ENCODE measurements at places on chromosomes 2 and 18.

DNA sequence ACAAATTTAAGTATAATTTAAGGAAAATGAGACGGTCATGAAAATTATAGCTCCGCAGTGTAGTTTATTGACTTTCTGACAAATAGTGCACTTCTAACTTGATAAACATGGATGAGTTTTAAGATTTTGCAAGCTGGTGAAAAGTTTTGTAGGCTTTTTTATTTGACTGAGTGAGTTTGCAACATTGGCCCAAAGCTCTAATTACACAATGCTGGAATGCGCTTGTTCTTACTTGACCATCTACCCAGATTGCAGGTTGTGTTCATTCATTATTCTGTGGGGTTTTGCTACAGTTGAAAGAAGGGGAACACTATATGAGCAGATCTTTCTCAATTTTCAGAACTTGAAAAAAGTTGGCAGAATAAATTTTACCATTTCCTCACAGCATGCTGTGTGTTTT is 13.5 kb downstream of the SPOPL start:
- DNase-seq: no peak

DNA sequence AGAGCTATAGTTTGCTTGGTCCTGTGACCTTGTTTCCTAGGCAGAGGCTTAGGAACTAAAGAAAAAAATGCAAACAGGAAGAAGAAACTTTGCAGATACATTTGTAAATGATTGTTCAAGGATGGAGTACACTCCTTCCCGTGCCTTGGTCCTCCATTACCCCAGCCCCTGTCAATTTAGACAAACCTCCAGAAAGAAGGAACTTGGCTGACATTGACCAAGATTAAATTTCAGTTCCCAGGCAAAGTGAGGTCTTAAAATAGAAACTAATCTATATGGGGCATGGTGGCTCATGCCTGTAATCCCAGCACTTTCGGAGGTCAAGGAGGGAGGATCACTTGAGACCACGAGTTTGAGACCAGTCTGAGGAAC is 179.9 kb upstream of the FN1 start:
- no peak for DNase-seq

- DNase-seq: peak; percentile 59
Measured at GRCh38 chr18:45978084-45978483, 11.0 kb upstream of the EPG5 start.

GRCh38 chr18:79870301-79871025 is 72.7 kb downstream of the KCNG2 start:
- DNase-seq: no peak

DNA sequence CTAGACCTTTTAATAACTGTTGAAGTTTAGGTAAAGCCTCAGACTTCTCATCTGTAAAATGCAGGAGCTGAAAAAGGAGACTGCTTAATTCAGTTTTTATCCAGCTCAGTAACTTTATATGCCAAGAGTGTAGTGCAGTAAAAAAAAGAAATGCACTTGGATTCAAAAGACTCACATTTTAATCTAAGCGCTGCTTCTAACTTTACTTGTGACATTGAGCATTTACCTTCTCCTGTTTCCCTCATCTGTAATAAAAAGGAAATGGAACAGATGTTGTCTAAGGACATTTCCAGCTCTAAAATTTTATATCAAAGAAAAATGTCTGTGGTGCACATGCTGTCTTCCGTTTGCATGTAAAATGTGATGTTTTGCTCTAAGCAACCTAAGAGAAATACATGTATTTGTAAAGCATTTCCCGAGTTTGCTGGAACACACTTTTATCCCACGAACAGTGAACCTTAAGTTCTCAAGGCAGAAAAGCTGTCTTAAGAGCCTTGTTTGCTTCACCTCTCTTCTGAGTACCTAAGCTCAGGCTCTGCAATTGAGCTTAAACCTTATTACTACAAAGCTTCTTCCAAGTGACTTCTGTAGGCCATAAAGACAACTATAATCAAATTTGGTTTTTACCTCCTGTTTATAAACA is 24.2 kb upstream of the TANK start:
- no peak for DNase-seq

GRCh38 chr18:13524811-13525210 is 201.5 kb downstream of the FAM210A start:
- DNase-seq: no peak

- no peak for DNase-seq
Measured at GRCh38 chr2:126916744-126917143, 18.1 kb downstream of the TEX51 start.

DNA sequence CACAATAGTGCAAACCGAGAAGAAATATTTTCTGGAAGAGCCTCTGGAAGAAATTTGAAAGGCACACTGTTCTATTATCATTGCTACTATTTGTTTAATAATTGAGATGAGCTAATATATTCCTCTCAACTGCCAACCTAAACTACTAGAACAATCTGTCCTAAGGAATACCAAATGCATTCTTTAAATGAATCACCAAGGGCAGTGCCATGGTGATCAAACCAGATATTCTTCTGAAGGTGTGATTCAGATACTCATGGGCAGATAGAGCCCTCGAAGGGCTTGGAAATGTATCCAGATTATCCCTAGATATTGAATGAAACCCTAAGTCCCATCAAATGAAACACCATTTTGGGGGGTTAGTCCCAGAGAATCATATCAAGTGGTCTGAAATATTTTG is 76.6 kb downstream of the FIGN start:
- DNase-seq: no peak

DNA sequence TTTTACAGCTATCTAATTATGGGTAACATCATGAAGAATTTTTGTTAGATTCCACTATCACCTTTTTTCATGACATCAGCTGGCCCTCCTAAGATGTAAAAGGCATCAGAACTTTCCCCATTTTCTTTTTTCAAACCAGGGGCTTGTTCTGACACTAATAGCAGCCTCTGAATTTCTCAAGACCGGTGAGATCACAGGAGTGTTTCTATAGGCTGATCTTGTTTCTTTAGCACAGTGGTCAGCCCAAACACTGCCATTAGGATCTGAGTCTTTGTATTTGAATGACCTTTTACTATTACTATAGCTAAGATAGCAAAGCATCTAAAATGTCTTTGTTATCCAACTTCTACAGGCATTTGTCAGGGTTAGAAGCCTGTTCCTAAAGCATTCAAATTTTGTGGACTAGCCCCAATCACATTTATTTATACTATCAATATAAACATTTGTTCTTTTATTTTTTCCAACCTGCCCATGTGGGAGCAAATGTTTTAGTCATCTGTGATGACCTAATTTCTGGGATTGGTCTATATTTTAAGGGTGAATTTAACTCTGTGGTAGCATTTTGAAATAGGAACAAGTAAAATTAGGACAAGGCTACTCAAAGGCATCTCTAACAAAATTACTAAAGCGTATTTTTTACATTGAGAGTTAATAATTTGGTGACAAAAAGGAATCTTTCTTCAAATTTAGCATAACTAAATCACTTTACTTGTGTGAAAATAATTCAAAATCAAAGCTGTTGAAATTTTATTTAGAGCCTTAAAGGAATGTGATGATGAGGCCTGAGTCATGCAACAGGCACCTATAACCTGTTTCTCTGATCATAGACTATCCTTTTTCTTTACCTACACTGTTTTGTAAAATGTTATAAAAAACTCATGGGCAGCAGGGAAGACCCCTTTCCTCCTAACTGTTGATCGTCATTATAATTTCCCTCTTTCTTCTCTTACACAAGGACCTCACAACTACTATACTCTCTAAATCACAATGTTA is 39.3 kb downstream of the ZAP70 start:
- no peak for DNase-seq

DNA sequence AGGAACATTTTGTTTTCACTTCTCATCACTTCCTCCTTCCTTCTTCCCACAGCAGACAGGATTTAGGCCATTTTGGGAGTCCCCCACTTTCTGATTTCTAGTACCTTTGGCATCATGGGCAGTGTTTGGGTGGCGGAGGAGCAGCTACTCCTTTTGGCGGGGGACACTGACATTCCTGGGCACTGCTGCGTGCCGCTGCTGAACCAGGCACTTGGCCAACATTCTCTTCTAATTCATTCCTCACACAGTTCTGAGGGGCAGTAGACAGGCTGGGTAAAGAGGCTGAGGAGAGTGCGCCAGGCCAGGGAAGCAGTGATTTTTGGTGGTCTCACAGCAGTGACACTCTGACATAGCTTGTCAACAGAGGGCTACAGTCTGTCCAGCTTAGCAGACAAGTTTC is 270.2 kb downstream of the LOXHD1 start:
- DNase-seq: no peak

- no peak for DNase-seq
Measured at GRCh38 chr2:37868866-37869265, 56.2 kb upstream of the RMDN2 start.

GRCh38 chr2:9089831-9090230 is 86.3 kb upstream of the MBOAT2 start:
- DNase-seq: no peak

GRCh38 chr2:5692561-5693286 is 540 bp downstream of the SOX11 start:
- no peak for DNase-seq

GRCh38 chr2:53442783-53443182 is 324.8 kb upstream of the CHAC2 start:
- DNase-seq: peak; percentile 91

- no peak for DNase-seq
Measured at GRCh38 chr2:163667064-163667887, 68.5 kb downstream of the FIGN start.

- DNase-seq: peak; percentile 6
Measured at GRCh38 chr2:12005886-12006681, 259.7 kb downstream of the LPIN1 start.

- no peak for DNase-seq
Measured at GRCh38 chr2:98809116-98809515, 78.2 kb upstream of the MGAT4A start.

- DNase-seq: no peak
Measured at GRCh38 chr2:174223388-174223787, 24.9 kb downstream of the OLA1 start.

DNA sequence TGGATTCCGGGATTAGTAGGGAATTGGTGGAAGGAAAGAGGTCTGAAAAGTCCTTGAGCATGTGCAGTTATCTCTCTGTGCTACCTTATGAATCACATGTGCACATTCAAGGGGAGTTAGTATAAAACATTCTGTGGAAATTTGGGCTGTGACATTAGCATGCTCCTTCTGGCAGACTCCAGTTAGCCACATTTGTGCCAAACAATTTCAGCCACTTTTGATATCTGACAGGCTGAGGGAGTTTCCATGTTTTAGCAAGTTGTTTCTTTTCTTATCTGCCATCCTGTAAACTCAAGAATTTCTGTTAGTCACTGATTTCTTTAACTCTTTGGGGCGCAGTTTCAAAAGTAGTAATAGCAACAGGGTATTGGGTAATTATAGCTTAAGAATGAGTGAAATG is 28.3 kb upstream of the GYPC start:
- no peak for DNase-seq

GRCh38 chr18:21146016-21146415 is 34.4 kb upstream of the ROCK1 start:
- no peak for DNase-seq

GRCh38 chr2:217988840-217989204 is 14.0 kb downstream of the TNS1 start:
- DNase-seq: no peak

GRCh38 chr2:111702804-111703196 is 181.2 kb downstream of the ANAPC1 start:
- no peak for DNase-seq

GRCh38 chr2:146623771-146624170 is 1221.1 kb upstream of the ACVR2A start:
- DNase-seq: no peak

- DNase-seq: no peak
Measured at GRCh38 chr2:119478978-119479295, 45.3 kb downstream of the SCTR start.

DNA sequence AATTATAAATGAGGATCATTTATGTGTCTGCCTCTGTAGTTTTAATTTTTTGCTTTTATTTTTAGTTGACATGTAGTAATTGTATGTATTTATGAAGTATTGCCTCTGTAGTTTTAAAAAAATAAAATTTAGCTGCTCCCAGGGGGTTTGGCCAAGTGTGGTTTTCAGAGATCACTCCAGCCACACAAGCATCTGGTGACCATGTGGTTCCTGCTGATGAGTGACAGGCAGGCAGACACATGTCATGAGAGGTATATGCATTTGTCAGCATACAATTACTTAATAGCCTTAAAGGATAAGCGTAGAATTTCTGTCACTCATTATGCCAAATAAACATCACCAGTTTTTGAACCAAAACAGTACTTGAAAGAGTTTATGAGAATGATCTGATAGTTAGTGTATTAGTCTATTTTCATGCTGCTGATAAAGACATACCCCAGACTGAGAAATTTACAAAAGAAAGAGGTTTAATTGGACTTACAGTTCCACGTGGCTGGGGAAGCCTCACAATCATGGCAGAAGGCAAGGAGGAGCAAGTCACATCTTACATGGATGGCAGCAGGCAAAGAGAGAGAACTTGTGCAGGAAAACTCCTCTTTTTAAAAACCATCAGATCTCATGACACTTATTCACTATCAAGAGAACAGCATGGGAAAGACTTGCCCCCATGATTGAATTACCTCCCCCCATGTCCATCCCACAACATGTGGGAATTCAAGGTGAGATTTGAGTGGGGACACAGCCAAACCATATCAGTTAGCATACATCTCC is 29.6 kb downstream of the MREG start:
- no peak for DNase-seq

DNA sequence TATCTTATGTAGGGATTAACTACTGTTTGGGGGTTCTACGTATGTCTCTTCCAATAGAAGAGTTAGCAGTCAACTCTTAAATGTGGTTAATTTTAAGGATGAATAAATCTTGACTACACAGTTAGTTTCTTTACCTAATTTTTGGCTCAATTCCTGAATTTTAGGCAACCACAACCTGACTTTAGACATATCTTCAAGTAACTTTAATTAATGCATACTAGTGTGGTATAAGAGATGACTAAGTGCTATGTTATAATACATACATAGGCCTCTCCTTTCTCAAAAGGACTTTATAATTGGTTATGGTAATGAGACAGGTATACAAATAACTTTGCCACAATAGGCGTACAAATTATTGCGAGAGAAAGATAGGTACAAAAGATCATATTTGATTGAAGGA is 312.0 kb downstream of the IRS1 start:
- no peak for DNase-seq

All from SHP77 treated with DMSO at 0.1 percent for 48 hours (cell line).